ENCODE measurements at places on chromosomes 12 and 14.

DNA sequence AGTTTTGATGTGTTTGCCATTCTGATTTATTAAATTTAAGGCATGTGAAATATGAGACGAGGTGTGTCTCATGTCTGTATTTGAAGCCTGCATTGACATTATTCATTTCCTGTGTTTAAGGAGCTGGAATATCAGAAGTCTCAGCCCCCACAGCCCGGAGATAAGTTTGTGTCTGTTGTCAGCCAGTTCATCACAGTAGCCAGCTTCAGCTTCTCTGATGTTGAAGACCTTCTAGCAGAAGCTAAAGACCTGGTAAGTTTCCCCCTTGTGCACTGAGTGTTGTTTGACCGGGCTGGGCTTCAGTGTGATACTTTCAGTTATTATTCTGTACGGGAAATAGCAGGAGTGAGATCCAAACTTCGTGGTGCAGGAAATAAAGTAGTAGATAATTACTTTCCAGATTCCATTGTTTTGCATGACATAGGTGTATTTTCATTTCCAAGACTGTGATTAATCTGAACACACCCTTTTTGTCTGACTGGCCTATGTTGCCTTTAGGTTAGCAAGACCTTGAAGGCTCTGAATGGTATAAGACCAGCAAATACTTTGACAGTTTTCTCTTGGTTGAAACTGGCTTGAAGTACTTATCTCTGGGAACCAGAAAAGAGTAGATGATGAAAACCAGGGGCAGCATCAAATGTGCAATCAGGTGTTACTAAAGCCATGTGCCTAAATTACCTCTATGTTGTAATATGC lies 101.5 kb downstream of the GPR135 start:
- DNase-seq = no peak

- no peak for DNase-seq
Observed at GRCh38 chr12:123951467-123951866, 21.2 kb downstream of the CCDC92 start.

- no peak for DNase-seq
Observed at GRCh38 chr12:88884600-88884999, 304.3 kb upstream of the KITLG start.

DNA sequence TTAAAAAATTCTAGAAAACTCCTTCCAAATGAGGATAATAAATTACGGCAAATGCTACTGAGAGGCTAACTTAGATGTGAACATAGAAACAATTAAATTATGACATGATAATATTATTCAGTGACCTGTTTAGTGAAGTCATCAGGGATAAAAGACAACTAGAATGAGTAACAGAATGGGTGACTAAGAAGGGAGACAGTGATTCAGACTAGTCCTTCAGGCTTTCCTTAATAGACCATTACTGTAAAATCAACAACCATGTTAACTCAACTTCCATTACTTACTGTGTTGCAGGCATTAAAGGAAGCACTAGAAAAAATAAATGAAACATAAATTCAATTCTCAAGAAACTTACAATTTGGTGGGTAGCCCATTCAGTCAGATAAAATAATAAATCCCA lies 543.9 kb upstream of the LRFN5 start:
- DNase-seq = no peak

DNA sequence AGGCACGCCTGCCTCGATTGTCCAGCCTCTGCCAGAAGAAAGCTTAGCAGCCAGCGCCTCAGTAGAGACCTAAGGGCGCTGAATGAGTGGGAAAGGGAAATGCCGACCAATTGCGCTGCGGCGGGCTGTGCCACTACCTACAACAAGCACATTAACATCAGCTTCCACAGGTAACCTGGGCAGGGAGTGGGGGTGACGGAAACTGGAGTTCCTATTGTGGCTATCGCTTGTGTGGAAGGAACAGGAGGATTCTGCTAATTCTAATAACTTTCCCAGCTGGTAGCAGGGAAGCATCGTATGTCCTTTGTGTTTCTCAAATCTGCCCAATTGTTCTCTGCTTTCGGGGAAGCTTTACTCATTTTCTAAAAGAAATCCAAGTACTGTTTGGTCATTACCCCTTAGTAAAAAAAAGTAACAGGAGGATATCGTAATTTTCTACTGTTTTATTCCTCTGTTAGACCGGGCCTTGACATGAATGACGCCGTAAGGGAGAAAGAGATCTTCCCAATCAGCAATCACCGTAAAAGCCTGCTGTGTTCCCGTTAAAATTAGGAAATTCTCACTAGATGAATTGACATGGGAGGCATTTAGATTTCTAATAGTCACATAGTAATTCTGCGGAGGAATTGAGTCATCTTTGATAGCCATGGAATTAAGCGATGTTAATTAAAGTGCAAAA lies 449 bp downstream of the THAP2 start:
- no peak for DNase-seq

DNA sequence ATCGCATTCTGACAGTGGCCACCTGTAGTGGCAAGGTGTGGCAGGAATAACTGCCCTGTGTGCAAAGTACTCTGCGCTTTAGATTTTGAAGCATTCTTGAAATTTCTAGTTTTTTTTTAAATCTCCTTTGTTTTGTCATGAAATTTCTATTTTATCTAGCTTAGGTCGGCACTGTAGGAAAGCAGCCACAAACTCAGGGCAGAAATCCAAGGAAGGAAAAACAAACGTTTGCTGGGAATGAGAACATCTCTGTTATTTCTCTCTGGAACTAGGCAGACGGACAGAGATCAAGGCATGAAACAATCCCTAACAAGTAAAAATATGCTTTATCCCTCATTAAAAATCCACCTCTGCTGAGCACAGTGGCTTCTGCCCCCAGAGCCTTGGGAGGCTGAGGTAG lies 1.3 kb upstream of the NR2C1 start:
- no peak for DNase-seq

DNA sequence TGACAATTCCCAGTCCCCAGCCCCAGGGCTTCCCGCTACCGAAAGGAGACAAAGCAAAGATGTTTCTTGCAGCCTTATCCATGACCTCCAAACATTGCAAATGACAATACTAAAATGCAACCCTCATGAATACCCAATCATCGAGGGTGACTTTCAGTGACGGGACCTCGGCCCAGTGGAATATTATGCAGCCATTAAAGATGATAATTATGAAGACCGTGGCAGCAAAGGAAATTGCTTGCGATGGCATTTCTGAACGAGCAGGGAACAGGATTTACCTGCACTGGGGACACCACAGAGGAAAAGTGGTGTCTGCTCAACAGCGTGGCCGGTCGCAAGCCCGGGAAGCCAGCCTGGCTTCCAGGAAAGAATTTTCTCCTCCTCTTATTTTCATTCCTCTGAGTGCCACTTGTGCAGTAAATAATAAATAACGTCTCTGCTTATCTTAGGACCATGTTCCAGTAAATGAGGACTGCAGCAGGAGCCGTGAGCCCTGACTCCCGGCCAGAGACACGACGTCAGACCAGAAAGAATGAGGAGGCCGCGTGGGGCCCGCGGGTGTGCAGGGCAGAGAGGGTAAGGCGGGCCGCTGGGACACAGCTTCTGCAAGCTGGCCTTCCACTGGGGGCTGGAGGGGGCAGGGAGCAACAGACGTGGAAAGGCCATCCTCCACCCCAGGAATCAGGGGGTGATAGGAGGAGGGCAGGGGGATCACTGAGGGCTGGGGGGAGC lies 6.6 kb downstream of the C14orf180 start:
- no peak for DNase-seq

DNA sequence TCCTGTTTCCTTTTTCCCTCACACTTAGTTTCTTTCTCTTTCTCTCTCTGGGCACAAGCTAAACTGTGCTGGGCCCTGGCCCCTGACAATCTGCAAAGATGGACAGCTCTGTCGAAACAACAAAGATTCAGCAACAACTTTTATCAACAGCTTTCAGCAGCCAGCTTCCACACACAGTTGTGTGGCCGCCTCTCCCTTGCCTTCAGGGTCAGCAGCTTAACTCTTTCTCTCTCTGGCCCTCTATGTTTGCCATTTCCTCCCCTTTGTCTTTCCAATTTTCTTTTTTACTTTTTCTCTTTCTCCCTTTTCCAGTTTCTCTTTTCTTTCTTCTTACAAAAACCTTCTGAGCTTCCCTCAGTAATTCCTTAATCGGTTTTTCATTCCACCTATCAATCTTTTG lies 43.3 kb downstream of the IQSEC3 start:
- no peak for DNase-seq

DNA sequence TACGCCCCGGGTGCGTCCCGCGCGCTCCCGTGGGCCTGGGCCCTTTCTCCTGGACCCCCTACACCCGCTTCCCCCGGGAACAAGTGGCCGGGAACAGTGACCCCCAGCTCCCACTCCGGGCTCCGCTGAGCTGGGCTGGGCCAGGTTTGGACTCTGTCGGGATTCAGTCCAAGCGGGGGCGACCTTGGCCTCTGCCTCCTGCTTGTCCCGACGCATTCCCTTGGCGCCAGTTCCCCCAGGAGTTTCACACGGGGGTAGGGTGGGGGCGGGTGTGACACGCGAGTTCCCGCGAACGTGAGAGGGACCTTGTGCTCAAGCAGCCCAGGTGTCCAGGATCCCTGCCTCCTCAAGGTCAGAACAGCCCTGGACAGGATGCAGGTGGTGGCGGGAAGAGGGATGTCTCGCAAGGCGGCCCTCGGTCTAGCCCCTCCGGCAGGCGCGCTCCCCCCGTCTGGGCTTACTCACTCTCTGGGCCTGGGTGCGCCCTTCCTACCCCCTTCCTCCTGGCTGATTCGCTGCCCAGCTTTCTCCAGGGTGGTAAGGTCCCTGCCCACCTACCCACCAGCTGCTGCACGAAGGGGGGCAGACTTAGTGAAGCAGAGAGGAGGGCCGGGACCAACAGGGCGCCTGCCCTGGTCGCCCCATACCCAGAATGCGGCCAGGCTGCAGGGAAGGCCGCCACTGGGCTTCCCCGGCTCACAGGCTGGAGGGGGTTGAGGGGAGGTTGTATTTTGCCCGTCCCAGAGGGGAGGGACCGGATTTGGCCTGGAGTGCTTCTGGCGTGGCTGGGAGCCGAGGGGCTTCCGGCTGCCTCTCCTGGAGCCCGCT lies 862 bp downstream of the CRIP2 start:
- no peak for DNase-seq
